ENCODE measurements at places on chromosomes 2 and 18. TPM values are rescaled to one million over a fixed set of nuclear protein-coding genes. Genes with fewer than 3 reads are reported as not detected.
A peak's percentile ranks its signal among the peaks of the same experiment; 100 is the strongest.

Gene CARF
- 24.9 TPM for total RNA-seq

DNA sequence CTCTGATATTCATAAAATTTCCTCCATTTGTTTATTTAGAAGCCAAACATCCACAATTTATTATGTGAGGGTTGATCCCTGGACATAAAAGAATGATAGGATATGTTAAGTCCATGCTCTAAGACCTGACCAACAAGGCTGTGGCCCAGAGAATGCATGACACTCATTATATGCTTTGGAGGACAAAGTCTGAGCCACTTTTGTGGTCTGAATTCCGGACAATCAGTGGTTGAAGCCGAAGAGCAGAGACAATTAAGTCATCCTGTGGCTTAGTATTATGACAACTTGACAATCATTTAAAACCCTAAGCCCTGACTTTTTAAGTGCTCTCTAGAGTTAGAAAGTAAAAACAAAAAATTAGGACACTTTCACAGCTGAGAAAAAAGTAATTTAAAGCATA lies 483.3 kb downstream of the PLCL1 start:
- DNase-seq = no peak

GRCh38 chr2:159153463-159153862 lies 133.0 kb downstream of the WDSUB1 start:
- no peak for DNase-seq

Gene CDH19
- 28.5 TPM for total RNA-seq

- no peak for DNase-seq
These were observed 94.1 kb downstream of the RTN4 start for GRCh38 chr2:54956111-54956627.

Gene CD302
- 21.9 TPM for total RNA-seq

DNA sequence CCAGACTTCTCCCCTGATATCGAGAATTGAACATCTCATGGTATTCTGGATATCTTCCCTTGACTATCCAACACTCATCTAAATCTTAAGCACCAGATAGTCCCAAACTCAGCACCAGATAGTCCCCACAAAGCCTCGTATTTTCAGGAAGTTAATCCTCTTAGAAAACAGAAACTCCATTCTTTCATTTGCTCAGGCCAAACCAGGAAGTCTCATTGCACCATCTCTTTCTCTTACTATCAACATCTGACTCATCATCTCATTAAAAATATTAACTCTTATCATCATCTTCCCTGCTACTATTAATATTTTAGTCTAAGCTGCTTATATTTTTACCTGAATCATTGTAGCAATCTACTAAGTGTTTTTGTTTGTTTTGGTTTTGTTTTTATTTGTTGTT lies 286.4 kb downstream of the GALNT13 start:
- no peak for DNase-seq

DNA sequence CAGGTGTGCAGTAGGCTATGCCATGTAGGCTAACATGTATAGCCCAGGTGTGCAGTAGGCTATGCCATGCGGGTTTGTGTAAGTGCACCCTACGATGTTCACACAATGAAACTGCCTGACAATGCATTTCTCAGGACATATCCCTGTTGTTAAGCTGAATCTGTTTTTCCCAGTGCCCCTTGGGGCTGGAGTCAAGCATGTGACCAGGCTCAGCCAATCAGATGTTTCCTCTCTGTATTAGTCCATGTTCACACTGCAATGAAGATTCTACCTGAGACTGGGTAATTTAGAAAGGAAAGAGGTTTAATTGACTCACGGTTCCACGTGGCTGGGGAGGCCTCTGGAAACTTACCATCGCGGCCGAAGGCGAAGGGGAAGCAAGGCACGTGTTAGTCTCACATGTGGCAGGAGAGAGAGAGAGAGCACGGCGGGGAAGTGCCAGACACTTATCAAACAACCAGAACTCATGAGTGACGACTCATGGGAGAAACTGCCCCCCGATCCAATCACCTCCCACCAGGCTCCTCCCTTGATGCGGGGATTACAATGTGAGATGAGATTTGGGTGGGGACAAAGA lies 24.2 kb downstream of the ITM2C start:
- no peak for DNase-seq

Gene RETSAT
- total RNA-seq = 32.8 TPM

Gene TTC21B
- total RNA-seq = 32.7 TPM

- DNase-seq = no peak
These were observed 139.0 kb downstream of the ANTXR1 start for GRCh38 chr2:69151931-69152330.

DNA sequence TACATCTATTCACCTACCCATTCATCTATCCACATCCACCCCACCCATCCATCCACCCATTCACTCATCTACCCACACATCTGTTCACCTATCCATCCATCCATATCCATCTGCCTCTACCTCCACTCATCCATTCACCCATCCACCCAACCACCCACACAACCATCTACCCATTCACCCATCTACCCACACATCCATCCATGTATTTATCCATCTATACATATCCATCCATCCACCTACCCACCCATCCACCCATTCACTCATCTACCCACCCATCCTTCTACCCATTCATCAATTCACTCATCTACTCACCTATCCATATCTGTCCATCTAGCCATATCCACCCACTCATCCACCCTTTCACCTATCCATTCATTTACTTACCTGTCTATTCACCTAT lies 187.6 kb downstream of the ASB1 start:
- no peak for DNase-seq

- DNase-seq = peak; percentile 62
These were observed 11.3 kb upstream of the GRP start for GRCh38 chr18:59208602-59209125.

DNA sequence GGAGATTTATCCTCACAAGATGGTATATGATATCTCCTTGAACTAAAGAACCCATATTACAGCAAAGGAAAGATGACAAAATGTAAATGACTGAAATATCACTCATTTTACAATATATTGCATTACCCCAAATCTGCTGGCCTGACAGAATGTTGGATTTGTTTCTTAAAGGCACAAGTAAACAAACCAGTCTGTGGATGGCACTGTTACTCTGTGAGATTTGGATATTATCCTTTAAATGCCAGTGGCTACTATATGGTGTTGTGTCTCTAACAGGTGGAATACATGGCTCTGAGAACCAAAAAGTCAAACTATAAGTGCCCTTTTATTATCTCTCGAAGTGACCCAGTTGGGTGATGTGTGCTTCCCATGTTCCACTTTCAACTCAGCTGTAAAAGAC lies 125.7 kb downstream of the PDE1A start:
- no peak for DNase-seq

- no peak for DNase-seq
These were observed 24.2 kb upstream of the MCFD2 start for GRCh38 chr2:46939626-46940359.

DNA sequence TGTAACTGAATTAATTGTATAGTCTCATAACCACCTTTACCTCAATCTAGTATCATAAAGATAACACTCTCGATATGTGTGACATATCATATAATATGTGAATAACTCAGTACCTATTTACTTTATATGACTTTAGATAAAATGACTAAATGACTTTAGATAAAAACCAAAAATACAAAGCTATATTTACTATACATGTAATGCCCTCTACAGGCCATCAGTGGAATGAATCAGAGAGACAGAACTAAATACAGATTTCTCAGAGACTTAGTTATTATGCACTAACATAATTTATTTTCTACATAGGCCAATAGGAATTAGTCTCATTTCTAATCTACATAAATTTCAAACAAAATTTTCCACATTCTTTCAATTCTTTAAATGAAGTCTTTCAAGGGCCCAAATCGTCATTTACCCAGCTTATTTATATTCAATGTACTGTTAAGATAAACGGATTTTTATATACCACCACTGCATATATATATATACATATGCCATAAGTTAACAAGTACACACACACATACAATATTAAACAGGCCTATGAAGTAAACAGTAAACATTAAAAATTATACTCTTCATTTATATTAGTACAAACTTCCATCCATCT lies 219.9 kb downstream of the EXOC6B start:
- DNase-seq = no peak

DNA sequence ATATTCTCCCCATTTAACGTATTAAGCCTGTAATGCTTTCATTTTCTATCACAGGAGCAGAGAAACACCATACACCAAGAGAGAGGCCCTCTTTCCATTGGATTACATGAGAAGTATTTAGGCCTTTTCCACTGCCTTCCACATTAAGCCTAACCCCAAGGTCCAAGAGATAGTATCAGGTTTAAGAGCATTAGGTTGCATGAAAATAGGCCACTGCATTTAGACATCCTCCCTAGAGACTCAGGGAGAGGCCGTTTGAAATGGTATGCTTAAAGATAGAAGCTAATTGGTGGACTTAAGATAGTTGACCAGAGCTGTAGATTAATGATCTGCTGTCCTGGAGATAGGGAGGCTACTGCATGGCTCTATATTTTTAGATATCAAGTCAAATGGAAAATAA lies 128.5 kb upstream of the PTPRM start:
- no peak for DNase-seq

DNA sequence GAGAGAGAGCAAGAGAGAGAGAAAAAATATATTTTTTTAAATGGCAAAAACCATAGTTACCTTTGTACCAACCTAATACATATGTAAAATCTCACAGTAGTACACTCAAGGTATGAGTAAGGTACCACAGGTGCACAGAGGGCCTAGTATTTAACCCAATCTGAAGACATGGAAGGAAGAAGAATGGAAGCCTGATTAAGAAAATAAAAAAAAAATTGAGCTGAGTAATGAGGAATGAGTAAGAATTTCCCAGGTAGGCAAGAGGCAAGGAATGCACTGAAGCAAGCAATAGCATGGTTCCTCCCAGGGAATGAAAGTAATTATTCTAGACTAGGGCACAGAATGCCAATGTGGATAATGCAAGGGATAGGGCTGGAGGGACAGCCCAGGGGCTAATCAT lies 294.2 kb downstream of the FIGN start:
- DNase-seq = no peak

DNA sequence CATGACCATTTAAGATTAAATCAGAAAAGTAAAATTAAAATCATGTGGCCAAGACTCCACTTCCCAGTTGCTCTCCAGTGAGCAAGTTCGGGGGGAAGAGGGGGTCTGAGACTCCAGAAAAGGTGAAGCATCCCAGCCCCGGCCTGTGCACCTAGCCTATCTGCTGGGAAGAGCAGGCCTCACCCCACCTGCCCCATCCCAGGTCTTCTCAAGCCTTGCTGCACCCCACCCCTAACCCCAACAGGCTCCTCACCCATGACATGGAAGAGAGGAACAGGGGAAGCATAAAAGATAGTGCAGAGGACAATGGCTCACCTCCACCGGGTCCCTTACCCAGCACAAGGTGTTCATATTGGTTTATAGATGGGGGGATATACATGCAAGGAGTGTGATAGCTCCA lies 14.6 kb downstream of the CIB4 start:
- no peak for DNase-seq

- DNase-seq = no peak
These were observed 49.6 kb upstream of the POU3F3 start for GRCh38 chr2:104804148-104804890.

DNA sequence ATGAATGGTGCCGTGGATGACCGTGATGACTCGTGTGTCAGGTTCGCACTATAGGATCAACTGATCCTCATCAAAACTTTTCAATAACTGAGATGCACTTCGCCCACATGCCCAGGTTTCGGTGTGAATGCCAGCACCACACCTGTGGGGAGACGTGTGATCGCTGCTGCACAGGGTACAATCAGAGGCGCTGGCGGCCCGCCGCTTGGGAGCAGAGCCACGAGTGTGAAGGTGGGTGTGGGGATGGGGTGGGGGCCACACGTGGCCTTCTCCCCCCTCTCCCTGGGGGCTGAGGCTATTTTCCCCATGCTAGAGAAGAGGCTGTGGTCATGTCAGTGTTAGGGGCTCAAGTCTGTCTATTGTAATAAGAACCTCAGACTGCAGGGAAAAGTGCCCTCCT lies 69.0 kb downstream of the LAMA3 start:
- DNase-seq = no peak

DNA sequence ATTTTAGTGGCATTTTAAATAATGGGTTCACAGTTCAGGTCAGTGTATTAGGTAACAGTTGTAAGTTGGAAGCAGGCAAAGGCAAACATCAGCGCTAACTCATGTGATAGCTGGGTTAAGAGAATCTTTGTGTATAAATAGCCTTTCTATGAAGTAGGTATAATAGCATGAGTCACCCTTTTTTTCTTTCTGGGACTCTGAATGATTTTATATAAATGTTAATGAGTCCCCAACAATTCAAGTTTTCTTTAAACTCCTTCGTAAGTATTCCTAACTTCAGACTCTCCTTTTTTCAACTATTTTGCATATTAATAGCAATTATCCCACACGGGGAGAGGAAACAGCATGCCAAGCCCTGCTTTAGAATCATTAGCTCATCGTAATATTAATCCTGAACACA lies 384.3 kb downstream of the PIK3C3 start:
- DNase-seq = no peak

GRCh38 chr2:9201185-9201891 lies 5.3 kb upstream of the ASAP2 start:
- no peak for DNase-seq

- no peak for DNase-seq
These were observed 24.5 kb upstream of the MYO1B start for GRCh38 chr2:191220671-191221070.

Gene SPC25
- 6.9 TPM for total RNA-seq

DNA sequence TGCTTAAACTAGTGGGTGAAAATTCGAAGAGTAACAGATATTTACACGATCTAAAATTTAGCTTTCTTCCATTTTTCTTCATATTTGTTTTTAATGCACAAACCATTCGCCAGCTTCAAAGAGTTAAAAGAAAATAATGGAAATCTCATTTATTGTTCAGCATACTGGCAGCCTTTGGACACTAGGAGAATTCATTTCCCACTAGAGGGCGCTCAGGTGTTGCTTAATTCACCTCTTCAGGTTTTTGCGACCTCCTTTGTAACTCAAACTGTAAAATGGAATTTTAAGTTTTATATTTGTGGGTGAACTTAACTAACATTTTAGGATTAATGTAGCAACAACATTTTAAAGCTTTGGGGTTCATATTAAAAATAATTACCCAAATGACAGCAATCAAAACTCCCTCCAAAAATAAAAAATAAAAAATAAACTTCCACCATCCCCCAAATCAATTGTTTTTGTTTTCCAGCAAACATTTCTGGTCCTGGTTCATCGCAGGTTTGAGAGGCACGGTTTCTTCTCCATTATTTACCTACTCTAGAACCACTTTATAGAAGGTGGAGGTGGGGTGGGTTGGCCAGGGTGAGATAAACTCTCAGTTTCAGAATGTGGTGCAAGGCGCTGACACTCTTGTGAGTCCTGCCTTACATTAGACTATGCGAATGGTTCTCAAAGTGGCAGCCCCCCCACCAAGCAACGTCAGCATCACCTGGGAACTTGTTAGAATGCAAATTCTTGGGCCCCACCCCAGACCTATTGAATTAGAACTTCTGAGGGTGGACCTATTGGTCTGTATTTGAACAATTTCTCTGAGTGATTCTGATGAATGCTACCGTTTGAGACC lies 24.7 kb upstream of the PNPT1 start:
- peak; percentile 63 for DNase-seq

GRCh38 chr2:241986836-241987641 lies 117.5 kb downstream of the RTP5 start:
- DNase-seq = no peak

Data from spinal cord (tissue), 10 donors.